ENCODE measurements at places on chromosomes 3 and 15.
A peak's percentile ranks its signal among the peaks of the same experiment; 100 is the strongest.

DNA sequence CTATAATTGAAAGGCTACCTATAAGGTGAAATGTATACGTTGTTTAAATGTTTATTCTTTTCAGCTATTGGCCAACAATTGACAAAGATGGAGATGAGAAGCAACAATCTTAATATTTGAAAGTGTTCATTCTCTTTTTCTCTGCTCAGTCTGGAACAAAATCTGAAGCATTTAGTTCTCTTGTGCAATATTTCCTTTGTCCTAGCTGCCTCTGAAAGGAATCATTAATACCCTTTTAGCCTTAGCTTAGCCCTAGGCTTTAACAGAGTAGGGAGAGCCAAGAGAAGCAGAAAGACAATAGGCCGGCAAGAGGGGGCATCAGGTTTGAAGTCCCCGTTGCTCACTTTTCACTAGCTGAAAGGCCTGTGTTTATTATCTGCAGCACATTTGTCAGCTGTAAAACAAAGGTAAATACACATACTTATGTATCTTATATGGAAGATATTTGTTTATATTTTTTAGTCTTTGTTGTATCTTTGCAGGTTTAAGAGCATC lies 422.5 kb upstream of the SEMA6D start:
- no peak for DNase-seq

DNA sequence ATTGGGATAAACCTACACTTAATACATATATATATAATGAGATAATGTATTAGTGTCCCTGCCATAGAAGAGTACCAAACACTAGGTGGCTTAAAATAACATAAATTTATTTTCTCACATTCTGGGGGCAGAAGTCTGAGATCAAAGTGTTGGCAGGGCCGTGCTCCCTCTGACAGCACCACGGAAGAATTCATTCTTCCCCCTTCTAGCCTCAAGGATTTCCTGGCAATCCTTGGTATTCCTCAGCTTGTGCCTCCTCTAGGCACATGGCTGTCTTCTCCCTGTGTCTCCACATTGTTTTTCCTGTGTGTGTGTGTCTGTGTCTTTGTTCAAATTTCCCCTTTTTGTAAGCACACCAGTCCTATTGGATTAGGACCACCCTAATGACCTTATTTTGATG lies 115.2 kb upstream of the AGBL1 start:
- DNase-seq: no peak

DNA sequence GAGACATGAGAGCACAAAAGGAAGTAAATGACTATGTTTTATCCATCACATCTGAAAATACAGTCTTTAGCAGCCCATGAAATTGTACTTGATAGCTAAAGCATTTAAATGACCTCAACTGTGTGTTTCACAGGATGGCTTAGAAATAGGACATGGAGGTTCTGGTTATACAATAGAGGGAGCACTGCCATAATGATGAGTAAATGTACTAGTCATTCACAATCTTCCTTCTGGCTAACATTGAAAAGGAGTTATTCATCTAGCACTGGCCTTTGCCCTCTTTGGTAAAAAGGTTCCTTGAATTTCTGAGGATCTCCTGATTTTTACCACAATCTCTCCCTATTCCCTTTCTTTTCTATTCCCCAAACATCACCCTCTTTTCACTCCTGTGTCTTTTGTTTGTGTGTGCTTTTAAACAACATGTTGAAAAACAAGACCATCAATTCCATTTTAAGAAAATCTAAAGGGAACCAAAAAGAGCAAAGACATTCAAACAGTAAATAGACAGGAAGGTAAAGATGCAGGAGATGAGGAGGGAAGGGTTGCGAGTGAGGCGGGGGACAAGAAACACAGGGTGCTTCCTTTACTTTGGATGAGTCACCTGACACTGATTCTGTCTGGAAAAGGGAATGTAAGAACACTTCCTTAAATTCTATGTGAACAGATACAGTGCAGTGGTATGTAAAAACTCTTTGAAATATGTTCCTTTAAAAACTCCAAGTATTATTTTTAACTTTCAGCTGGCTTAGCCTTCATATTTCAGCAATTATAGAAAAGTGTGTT lies 619.0 kb downstream of the MECOM start:
- DNase-seq: peak; percentile 26

GRCh38 chr3:58202917-58203360 lies 7.8 kb downstream of the DNASE1L3 start:
- no peak for DNase-seq

DNA sequence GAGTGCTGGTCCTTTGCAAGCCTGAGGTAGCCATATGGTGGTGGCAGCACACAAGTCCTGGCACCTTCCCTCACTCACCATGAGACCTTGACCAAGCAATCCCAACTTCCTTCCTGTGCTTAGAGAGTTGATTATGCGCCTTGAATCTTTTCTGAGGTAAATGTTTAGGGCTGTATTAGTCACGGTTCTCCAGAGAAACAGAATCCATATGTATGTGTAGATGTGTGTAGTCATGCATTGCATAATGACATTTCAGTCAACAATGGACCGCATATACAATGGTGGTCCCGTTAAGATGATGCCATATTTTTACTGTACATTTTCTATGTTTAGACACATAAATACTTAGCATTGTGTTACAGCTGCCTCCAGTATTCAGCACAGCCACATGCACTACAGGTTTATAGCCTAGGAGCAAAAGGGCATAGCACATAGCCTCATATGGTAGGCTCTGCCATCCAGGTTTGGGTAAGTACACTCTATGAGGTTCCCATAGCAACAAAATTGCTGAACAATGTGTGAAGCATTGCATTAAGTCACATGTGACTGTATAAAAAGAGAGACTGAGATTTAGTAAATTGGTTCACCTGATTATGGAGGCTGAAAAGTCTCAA lies 20.2 kb upstream of the NUP210 start:
- DNase-seq: no peak

- no peak for DNase-seq
These were observed 13.1 kb downstream of the FBXL22 start for GRCh38 chr15:63610209-63610841.
